ENCODE measurements at places on chromosomes 7 and 10. TPM values are rescaled to one million over a fixed set of nuclear protein-coding genes. Genes with fewer than 3 reads are reported as not detected.

DNA sequence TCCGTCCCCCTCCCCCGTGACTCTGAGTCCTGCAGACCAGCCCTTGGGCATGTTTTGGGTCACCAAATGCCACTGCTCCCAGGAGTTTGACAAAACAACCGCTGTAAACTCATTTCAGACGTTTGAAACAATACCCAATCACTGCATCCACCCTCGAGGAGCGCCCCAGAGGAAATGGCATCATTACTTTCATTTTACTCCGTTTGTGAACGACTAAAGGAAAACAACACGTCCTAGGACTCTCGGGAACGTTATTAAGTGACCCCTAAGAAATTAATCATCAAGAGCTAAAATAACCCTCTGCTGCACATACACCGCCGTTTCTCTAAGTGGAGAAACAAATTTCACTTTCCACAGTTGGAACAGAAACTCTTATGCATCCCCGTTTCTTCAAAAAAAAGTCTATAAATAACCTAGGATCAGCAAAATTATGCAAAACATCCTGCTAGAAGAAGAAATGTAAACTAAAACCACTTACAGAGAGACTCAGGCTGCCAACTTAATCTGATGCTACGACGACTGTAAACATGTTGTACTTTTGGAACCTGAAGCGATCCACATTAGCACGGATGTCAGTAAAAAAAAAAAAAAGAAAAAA, 109.9 kb upstream of the EFCAB10 start:
- DNase-seq: no peak

DNA sequence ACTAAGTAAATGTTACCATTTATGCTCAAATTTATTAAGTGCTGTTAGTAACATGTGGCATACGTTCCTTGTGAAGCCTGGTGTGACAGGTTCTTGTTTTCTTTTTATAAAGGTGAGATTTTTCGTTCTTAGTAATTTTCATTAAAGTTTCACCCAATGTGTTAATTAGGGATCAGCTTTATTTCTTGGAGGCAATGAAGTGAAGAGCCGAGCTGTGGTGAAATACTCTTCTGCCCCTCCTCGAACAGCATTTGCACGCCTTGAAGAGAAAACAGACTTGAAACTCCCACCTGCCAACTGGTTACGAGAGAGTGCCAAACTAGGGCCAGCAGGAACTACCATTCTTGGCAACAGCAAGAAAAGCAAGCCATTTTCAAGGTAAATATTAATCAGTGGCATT, 1.5 kb downstream of the EDRF1 start:
- DNase-seq: no peak

DNA sequence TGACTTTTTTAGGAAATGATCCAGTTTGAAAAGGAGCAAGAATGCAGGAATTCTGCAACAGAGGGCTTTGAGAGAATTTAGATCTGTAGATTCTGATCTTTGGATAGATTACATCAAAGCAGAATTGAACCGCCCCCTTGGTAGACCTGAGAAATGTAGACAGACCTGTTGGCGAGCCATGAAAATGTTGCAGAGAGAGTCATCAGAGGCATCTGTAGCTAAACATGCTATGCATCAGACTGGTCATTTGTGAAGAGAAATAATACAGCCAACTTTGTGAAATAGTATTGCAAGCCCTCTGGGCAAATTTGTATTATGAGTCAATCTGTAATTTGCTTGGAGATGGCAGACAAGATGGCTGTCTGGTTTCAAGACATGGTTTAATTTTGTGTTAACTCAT, 4.3 kb upstream of the C1GALT1 start:
- DNase-seq: no peak

The CFAP46 gene
- not detected for total RNA-seq

DNA sequence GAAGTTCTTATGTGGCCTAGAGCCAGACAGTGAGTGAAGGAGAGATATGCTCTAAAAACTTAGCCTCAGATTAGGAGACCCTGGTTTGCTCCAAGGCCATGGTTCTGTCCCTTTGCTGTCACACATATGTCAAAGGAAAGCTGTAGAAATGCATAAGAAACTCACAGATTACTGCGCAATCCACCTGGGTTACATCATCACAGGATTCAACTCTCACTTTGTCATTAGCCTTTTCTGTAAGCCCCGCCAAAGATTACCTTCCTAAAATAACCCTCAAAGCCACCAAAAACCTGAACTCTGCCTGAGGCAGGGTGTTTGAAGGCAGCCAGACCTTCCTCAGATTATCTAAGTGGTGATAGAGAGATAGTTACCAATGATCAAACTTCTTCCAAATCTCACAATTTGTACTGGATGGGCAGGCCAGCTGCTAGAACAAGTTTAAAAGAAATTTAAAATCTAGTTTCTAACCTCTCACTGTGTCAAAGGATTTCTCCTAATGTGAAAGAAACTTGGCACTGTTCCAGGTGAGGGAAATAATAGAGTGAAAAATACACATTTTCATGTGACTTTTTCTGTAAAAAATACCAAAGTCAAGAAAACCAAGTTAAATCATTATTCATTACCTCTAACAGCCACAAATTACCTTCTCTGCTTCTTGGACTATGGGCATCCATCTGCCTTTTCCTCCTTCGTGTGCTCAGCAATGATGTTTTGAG, 567.2 kb downstream of the SUGCT start:
- DNase-seq: no peak

- DNase-seq: peak; percentile 48
These were observed 11.4 kb downstream of the SCIN start for GRCh38 chr7:12581897-12582296.

- DNase-seq: no peak
These were observed 24.5 kb downstream of the UNCX start for GRCh38 chr7:1257221-1257620.

DNA sequence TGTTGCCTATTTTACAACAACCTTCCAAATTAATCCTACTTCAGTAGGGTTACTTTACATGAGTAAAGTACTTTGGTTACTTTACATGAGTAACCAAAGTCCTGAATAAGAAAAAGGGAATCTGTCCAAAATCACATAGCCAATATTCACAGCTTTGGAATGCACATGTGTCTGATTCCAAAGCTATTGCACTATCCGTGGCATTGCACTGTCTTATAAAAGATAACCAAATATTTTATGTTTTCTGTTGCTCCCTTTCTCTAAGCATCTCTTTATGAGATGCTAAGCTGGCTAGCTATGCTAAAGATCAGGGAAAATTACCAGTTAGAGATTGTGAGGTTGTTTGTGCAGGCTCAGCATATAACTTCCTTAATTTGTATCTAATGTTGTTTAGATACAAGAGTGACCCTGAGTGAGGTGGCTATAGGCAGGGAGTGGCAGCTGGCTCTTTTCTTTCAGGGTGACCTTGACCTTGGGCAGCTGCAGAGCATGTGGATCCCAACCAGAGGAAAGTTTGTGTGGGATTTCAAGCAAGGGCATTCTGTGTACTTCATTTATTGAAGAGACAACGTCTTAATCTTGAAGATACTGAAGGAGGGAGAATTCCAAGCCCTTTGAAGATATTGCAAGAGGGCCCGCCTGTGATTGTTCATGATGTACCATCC, 366.1 kb upstream of the ANKRD30A start:
- DNase-seq: no peak

GRCh38 chr7:66207540-66207939, 2.4 kb downstream of the TPST1 start:
- no peak for DNase-seq

DNA sequence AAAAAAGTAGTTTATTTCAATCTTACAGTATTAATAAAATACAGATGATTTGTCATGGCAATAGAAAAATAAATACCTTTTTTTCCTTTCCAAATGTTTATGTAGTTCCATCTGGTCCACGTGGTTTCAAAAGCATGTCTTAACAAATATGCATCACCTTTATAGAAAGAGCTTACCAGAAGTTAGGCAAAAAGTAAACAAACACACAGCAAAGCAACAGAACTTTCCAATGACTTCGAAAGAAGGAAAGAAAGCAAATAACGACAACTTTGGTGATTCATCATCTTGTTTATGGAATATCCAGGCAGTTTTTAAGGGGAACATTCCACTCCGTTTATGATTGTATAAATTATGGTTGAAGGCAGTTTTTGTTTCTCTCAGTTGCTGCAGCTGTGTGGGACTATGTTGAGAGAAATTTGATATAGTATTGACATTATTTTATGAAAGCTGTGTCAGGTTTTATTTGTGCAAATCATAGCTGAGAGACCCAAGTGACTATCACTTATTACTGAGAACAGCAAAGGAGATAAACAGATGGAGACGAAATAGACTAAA, 203.1 kb downstream of the CDC14C start:
- no peak for DNase-seq

DNA sequence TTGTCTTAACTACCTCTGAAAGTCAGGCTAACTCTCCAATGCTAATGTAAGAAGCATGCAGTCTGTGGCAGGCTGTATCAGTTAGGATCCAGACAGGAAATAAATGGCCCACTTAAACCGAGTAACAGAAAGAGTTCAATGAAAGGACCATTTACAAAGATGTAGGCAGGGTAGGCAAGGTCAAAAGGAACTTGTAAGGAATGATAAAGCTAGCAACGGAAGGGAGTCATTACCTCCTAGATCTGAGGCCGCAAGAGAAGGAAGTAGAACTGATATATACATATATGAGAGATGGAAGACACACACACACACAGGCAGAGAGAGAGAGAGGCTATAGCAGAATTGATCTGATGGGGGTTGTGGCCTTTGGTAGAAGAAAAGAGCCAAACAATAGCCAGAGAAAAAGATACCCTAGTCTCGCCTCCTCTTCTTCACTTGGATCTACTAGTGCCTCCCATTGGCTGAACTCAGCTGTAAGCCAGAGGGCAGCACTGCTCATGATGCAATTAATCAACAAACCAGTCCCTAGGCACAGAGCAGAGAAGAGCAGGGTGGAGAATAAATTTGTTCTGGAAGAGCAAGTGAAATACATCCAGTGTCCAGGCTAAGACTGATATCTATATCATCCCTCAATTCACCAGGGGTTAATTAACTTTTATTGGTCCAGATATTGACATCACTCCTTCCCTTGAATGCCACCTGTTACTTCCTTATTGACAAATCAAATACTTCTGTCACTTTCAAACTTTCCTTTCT, 91.2 kb downstream of the LSMEM1 start:
- peak; percentile 2 for DNase-seq

GRCh38 chr7:155962191-155962967, 150.1 kb upstream of the SHH start:
- DNase-seq: peak; percentile 87

DNA sequence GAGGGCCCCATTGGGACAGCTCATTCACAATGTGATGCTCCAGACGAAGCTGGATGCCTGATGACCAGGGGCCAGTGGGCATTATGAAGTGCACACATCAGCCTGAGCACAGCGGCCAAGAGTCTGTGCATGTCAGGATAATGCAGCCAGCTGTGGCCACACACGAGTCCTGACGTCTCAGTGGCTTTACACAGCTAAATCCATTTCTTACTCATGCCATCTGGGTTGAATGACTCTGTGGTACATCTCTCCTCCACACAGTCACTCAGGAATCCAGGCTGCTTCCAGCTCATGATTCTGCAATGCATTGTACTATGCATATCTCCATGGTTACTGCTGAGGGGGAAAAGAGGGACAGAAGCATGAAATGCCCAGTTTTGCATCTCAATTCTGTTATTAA, 123.6 kb downstream of the PRLHR start:
- peak; percentile 8 for DNase-seq

GRCh38 chr7:121633186-121633585, 237.1 kb upstream of the FAM3C start:
- DNase-seq: no peak

DNA sequence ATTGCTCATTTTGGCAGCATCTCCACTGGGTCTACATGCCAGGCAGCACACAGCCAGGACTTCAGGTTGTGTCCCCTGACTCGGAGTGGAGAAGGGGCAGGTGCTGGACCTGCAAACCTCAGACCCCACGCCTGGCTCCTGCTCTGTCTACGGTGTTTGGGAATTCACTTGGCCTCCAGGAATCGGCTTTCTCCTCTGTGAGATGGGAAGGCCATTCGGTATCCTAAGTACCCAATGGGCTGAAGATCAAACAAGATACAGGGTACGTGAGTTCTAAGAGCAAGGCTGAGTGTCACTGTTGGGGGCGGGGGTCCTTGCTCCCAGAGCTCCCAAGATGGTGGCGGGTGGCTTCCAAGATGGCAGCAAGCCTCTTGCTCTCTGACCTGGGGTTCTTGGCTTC, 73.2 kb upstream of the EN2 start:
- DNase-seq: no peak

DNA sequence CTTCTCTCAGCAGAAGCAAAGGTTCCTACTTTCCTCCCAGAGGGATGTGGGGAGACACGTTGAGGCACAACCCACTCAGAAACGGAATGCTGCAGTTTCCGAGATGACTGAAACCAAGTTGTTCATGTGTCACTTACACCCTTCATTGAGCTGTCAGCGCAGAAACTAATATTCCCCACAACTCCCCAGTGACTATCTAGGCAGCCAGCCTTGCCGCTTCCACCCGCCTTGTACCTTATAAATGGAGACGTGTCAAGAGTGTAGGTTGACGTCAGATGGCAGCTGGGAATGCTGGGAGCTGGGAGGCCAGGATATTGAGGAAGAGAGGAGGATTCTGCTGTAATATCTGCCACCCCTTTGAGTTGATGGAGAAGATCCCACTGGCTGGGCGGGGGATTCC, 15.1 kb downstream of the GPR26 start:
- DNase-seq: no peak

The KEL gene
- not detected for total RNA-seq

GRCh38 chr10:29142516-29143314, 146.2 kb upstream of the LYZL1 start:
- DNase-seq: no peak

- DNase-seq: no peak
These were observed 1612.4 kb upstream of the LRRTM3 start for GRCh38 chr10:65313406-65313805.

GRCh38 chr10:30467651-30468338, 33.8 kb downstream of the MAP3K8 start:
- no peak for DNase-seq

- no peak for DNase-seq
These were observed 28.0 kb downstream of the SNX10 start for GRCh38 chr7:26319636-26320035.

The MDFIC gene
- total RNA-seq: 18.6 TPM

DNA sequence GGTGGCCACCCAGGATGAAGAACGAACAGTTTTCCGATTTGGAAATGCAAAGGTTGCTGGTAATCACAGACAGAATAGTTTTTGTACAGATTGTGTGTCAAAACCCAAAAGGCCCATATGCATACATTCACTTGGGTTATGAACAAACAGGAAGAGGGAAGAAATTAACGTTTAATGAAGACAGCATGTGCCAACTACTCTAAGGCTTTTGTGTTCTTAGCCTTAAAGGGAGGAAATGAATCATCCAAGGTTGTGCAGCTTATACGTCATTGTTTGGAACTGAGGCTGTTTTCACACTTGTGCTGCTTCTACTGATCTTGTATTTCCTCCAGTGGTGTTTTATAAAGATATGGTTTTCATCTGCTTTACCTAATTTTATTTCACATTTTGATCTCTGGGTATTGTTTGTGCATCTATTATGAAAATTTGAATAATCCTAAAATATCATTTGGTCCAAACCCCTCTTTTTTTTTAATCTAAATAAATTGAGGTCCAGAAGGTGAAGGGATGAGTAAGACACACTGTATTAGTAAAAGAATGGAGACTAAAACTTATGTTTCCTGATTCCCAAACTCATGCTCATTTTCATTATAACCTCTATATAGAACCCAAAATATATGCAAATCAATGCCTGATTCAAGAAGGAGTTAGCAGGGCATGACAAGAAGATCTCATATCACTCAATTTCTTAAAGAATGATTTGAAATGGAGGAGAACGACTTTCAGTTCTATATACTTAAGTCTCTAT, 373.1 kb downstream of the THSD7A start:
- peak; percentile 27 for DNase-seq
